ENCODE measurements at places on chromosomes 7 and 10.

- no peak for DNase-seq
These were observed 65.4 kb upstream of the STK17A start for GRCh38 chr7:43517464-43517863.

GRCh38 chr7:132806834-132807233 lies 230.6 kb upstream of the PLXNA4 start:
- peak; percentile 22 for DNase-seq

DNA sequence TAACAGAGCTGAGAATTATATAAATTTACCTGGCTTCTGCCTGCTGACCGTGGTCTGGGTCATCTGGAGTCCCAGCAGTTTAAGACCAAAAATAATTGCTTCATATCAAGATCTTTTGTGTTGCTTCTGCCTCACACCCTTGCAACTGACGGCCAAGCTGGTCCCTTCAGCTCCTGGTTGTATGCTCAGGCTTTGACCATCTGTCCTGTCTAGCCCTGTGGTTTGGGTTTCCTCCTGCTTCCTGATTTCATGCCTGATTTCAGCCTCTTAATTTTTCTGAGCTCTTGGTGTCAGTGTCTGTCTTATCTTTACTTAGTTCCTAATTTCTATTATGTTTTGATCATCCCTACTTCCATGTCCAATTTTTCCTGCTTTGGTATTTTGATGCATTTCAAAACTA lies 87.9 kb upstream of the PLXDC2 start:
- DNase-seq = peak; percentile 93

DNA sequence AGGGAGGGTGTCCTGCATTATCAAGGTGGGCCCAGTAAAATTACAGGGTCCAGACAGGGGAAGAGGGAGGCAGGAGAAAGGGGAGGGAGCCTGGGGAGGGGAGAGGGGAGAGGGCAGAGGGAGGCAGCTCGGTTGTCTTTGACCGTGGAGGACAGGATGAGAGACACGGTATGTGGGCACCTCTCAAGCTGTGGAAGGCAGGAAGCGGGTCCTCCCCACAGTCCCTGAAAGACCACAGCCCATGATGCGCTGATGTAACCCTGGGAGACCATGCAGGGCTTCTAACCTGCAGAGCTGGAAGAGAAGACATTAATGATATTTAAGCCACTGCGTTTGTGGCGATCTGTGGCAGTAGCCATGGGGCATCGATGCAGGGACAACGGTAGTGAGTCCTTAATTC lies 27.2 kb upstream of the MNX1 start:
- DNase-seq = no peak

- no peak for DNase-seq
These were observed 97.7 kb upstream of the MTPN start for GRCh38 chr7:136074843-136075242.

GRCh38 chr10:114911801-114912469 lies 26.1 kb upstream of the TRUB1 start:
- DNase-seq = no peak

DNA sequence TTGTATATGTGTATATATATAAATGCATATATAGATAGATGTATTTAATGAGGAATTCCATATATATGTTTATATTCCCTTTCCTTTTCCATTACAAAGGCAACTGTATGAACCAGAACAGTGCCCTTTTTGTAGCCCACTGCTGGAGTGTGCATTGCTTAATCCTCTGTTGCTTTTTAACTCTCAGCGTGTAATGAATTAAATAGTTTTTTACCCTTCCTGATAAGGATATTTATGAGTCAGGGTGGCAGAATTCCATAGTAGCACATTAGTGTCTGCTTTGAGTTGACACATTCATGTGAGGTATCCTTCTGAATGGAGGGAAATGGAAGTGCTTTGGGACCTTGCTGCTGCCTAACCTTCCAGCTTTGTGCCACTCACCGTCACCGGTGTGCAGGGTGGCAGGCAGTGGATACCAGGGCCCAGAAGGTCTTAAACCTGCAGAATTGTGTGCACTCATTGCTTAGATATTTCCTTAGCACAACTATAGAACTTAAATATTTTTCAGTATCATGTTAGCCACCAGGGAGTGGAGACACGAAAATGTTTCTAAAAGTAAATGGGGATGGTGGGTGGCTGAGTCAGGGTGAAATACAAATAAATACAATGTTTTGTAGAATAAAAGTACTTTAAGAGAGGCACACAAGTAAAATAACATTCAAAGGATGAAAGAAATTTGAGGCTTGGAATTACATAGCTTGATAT lies 117.9 kb downstream of the SND1 start:
- no peak for DNase-seq

GRCh38 chr7:28071570-28071969 lies 109.0 kb downstream of the JAZF1 start:
- DNase-seq = no peak

- DNase-seq = no peak
These were observed 14.3 kb upstream of the ZNF248 start for GRCh38 chr10:37871568-37872251.

- no peak for DNase-seq
These were observed 46.3 kb downstream of the PHYHIPL start for GRCh38 chr10:59222788-59223187.

DNA sequence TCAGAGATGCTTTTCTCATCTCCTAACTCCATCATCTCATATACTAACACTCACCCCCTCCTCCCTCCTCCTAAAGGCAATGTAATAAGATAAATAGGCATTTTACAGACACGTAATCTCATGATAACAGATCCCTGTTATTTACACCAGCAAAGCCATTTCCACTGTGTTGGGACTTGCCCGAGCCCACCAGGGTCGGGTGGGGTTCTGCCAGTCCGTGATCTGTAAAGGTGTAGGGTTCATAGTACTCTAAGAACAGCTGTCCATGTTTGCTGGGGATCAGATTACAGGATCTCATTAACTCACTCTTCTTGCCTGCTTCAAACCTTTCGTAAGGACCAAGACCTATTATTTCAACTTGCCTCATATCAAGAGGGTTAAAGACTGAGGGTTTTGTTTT lies 172.4 kb downstream of the FZD1 start:
- DNase-seq = no peak

GRCh38 chr7:122300956-122301833 lies 3.4 kb downstream of the FEZF1 start:
- DNase-seq = no peak

DNA sequence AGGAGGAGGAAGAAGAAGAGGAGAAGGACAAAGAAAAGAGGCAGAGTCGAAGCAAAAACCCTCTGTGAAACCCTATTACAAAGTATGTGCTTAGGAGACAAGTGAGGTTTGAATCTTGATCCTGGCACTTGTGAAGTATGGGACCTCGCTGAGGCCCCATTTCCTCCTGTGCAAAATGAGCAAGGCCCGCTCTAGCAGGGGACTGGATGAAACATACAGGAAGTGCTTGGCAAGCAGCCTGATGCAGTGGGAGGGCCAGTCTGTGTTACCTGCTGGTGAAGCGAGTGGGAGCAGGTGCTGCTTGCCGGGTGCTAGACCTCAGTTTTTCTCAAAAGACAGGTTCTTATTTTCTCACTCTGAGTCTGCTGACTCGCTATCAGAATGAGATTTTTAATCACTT lies 150.4 kb downstream of the JCAD start:
- peak; percentile 21 for DNase-seq

DNA sequence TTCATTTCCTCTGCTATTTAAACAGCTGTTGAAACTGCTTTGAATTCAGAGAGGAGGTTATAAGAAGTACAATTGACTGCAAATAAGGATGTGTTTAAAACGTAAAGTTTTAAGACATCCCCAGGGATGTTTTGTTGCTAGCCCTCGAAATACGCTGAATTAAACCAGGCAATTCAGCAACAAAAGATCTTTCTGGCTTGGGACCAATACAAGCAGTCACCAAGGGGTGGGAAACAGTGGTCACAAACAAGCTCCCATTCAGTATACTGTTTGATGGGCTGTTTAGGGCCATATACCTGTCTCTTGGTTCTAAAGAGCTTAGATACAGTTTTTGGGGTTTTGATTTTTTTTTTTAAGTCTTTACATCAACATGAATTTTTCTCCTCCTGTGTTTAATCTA lies 446.3 kb upstream of the POT1 start:
- no peak for DNase-seq

GRCh38 chr10:117635826-117636225 lies 93.3 kb downstream of the EMX2 start:
- no peak for DNase-seq

GRCh38 chr10:963186-963585 lies 25.0 kb upstream of the GTPBP4 start:
- DNase-seq = no peak

DNA sequence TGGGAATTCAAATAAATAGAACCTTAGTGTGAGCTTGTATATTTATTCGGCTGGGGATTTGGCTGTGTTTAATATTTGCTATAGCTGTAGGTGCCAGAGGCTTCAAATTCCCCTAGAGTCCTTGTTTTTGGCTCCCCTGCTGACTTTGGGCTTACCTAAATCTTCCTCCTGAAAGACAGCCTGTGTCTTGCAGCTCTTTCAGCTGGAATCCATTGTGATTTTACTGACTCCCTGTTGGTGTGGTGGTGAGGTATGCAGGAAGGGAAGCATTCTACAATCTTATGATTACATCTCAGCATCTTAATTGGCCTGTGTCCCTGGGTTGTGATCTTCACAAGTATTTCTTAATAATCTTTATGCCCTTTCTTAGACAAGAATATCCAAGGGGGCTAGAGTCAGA lies 25.9 kb downstream of the FOXI2 start:
- no peak for DNase-seq

DNA sequence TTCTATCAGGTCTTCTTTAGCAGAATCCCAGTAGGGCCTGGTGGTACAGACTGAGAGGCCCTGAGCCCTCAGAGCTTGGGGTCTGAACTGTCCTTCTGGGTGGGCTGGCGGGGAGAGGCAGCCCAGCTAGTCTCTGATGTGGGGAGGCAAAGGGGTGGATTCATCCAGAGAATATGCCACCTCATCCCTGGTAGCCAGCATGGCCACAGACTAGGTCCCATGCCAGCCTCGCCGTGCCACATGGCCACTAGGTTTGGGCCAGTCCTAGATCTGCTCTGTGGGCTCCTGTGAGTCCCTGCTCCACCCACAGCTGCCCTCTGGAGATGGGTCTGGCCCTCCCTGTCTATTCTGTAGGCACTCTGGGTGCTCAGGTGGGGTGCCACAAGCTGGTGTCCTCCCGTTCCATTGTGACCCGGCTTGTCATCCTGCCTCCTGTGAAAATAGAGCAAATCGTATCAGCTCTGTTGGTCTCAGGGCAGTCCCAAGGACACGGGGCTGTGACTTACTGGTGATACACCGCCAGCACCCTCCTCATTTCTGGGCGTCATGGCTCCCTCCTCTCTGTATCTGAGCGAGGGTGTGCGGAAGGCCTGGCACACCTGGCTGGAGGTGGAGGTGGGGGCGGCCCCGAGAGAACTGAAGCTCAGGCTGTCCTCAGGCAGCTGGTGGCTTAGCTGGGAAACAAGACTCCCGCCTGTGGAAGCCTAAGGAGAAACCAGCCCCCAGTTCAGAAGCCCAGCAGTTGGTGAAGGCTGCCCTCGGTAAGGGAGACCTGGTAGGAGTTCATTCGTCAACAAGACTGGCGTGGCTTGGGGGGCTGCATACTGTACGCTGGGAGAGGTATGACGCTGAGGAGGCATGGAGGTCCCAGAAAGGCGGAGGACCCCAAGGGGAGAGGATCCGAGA lies 33.3 kb downstream of the UNC5B start:
- DNase-seq = no peak

DNA sequence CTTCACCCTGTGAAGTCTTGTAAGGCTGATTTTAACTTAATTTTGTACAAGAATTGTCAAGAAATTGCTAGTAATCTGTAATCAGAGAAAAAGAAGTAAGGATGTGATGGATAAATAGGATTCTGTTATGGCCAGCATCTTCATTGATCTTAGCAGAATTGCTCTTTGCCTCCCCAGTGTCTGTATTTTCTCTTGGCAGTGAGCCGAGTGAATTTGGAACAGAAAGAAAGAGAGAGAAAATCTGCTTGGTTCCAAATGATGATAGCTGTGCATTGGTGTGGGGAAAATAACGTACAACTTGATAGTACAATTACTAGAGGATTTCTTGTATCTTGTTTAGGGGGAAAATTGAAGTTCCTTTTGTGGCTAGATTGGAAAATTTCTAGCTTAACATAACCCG lies 34.6 kb downstream of the VTI1A start:
- DNase-seq = no peak

- peak; percentile 63 for DNase-seq
These were observed 1.0 kb downstream of the ATE1 start for GRCh38 chr10:121926671-121927317.

- DNase-seq = no peak
These were observed 938.0 kb downstream of the SORCS3 start for GRCh38 chr10:105579112-105579511.

GRCh38 chr7:139918480-139918879 lies 89.4 kb downstream of the TBXAS1 start:
- DNase-seq = no peak

DNA sequence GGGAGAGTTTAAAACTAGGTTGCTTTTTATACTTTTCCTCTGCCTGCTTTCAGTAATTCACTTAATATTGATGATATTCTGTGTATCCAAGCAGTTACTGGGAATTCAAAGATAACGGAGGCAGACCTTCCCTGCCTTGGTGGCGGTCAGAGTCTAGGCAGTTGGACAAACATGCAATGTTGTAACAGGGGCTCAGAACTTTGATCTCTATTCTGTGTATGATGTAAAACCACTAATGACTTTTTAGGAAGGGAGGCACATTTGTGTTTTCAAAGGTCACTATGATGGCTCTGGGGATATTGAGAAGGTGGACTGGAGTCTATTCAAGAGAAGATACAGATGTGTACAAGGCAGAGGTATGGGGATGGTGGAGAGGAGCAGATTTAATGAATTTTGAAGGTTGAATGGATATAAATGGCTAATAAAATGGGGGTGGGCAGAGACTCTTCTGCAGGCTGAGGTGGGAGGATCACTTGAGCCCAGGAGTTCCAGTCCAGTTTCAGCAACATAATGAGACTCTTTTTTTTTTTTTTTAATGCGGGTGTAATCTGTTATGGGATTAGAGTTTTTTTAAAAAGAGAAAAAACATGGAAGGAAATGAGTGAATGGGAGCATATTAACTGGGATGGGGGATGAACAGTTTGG lies 5.7 kb upstream of the PON2 start:
- no peak for DNase-seq

- no peak for DNase-seq
These were observed 21.4 kb downstream of the TMEM273 start for GRCh38 chr10:49166484-49167400.
